ENCODE measurements at places on chromosomes 12 and 14.

- DNase-seq: no peak
Observed at GRCh38 chr14:73742520-73743238, 28.5 kb upstream of the PNMA1 start.

DNA sequence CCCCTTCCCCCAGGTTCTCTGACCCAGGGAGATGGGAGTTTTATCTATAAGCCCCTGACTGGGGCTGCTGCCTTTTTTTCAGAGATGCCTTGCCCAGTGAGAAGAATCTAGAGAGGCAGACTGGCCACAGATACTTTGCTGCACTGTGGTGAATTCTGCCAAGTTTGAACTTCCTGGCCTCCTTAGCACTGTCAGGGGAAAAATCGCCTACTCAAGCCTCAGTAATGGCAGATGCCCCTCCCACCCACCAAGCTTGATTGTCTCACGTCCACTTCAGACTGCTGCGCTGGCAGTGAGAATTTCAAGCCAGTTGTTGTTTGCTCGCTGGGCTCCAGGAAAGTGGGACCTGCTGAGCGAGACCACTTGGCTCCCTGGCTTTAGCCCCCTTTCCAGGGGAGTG is 31.7 kb downstream of the KLRK1 start:
- DNase-seq: no peak

- no peak for DNase-seq
Observed at GRCh38 chr12:108722992-108723766, 8.1 kb downstream of the CORO1C start.

- DNase-seq: no peak
Observed at GRCh38 chr14:77043177-77043983, 14.9 kb upstream of the IRF2BPL start.

Measured in stimulated activated CD8-positive, alpha-beta memory T cell treated with anti-CD3 and anti-CD28 coated beads, Interleukin-4, amount 100 ng/mL, for 1 hour (primary cell).